Brain (organoid and tissue), 16 donors: ENCODE measurements at places on chromosomes 1 and 21. TPM values are rescaled to one million over a fixed set of nuclear protein-coding genes. Genes with fewer than 3 reads are reported as not detected.

Gene TCP10L
- 6.8 TPM for polyA plus RNA-seq

Gene CALML6
- polyA plus RNA-seq = 0.27 TPM

Gene ZBTB8B
- polyA plus RNA-seq = 2.3 TPM

Gene APP
- 1,114 TPM for polyA plus RNA-seq

Gene COL11A1
- 0.58 TPM for polyA plus RNA-seq

Gene S100B
- polyA plus RNA-seq = 549 TPM

Gene ARMH1
- polyA plus RNA-seq = 5.2 TPM

Gene CDCA8
- 48.1 TPM for polyA plus RNA-seq

Gene S1PR1
- polyA plus RNA-seq = 27.3 TPM

Gene SPRR2A
- polyA plus RNA-seq = not detected

Gene SNRNP40
- 48.6 TPM for polyA plus RNA-seq

Gene GPR25
- polyA plus RNA-seq = not detected
